MM.1S (cell line): ENCODE measurements at places on chromosomes 13 and 19.

- DNase-seq, result no peak
Measured at GRCh38 chr13:31947105-31947504, 84.5 kb upstream of the FRY start.

DNA sequence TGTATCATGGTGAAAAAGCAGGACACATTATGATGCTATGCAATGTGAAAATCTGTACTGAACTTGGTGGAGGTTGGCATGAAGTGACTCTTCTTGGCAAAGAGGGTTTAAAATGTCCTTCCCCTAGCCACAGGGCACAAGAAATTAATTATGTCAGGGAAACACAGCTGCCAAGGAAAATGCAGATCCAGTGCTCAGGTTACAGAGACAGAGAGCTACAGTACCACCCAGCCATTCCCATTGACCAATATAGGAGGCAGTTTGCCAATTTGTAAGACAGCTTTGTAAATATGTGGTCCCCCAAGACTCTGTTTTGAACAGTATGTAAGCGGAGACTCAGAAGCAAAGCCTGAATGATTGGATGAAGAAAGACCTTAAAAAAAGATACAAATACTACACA is 69.4 kb upstream of the KLF12 start:
- no peak for DNase-seq

DNA sequence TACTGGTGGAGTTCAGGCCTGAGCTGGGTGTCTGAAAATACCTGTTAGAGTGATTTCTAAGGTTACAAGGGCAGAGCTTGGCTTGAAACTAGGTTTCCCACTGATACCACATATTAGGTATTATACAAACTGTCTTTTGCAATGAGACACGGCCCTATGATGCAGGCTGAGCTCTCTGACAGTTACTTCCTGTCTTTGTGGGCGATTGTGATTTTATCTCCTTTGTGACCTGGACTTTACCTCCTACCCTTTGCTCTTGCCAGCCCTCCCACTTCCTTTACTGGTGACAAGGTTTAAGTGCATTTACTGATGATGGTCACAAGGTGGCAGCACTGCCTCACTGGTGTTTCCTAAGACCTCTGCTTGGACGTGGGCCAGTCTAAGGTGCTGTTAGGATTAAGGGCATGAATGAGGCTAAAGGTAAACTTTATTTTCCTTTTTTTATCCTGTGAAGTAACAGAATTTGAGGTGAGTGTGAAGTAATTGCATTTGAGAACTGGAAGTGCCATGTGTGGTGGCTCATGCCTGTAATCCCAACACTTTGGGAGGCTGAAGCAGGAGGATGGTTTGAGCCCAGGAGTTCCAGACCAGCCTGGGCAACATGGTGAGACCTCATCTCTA is 7.7 kb upstream of the CXCL17 start:
- DNase-seq, result peak; percentile 81

DNA sequence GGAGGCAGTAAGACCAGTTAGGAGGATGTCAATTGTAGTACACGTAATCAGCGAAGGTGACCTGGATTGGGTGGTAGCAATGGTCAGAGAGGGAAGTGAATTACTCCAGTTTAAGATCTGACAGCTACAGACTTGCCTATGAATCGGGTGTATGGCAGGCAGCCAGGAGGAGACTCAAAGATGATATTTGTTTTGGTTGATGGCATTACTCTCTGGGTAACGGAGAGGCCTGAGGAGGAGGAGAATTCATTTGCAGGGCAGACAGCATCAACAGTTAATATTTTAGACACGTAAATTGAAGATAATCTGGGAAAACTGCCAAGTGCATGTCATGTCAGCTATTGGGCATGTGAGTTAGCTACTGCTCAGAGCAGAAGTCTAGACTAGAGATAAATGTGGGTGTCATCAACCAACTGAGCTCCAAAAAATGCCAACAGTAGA is 109.2 kb downstream of the SGCG start:
- no peak for DNase-seq

GRCh38 chr19:47284324-47284899 is 9.7 kb downstream of the INAFM1 start:
- DNase-seq, result peak; percentile 64

- DNase-seq, result peak; percentile 28
Measured at GRCh38 chr13:25375727-25376358, 4.1 kb downstream of the ATP8A2 start.

GRCh38 chr19:55156202-55157063 is 1.1 kb downstream of the TNNI3 start:
- DNase-seq, result no peak

- no peak for DNase-seq
Measured at GRCh38 chr13:73215823-73216222, 157.0 kb downstream of the KLF5 start.

GRCh38 chr19:36775768-36776167 is 3.2 kb upstream of the ZNF850 start:
- no peak for DNase-seq

DNA sequence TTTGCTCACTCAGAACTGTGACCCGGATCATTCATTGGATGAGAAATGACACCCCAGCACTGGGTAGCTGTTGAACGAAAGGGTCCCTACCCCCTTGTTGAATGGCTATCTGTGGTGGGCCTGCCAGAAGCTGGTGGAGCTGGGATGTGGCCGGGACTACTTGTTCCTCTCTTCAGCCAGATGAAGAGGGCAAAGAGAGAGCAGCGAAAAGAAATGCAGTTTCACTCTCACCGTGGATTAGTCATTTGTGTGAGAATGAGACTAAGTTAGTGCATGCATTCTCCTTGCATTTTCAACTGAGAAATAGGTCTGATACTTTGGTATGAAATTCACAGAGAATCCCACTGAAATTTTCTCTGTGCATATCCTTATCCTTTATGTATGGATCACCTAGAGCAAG is 553.1 kb downstream of the IRS2 start:
- DNase-seq, result no peak

DNA sequence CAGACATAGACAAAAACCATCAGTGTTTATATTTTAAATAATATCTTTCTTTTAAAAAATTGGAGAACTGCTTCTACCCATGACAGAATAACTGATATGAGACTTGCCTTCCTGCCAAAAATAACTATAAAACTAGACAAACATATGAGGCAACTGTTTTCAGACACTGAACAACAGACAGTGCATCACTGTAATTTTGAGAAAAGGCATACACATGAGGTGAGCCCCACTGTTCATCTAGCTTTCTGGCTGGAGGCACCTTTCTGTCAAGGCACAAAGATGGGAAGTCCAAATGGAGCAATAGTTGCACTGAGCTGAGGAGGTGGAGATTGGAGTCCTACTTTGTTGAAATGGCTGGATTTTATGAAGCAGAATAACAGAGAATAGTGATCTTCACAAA is 71.9 kb upstream of the ZNF507 start:
- DNase-seq, result no peak

DNA sequence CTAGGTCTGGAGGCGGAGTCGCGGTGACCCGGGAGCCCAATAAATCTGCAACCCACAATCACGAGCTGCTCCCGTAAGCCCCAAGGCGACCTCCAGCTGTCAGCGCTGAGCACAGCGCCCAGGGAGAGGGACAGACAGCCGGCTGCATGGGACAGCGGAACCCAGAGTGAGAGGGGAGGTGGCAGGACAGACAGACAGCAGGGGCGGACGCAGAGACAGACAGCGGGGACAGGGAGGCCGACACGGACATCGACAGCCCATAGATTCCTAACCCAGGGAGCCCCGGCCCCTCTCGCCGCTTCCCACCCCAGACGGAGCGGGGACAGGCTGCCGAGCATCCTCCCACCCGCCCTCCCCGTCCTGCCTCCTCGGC is at the start of gene SLC5A5:
SLC5A5 (plus strand) TSS at position 68 of the 373 bp plus-strand sequence. CDS start 375 bp downstream, outside the sequence.
- DNase-seq, result no peak

DNA sequence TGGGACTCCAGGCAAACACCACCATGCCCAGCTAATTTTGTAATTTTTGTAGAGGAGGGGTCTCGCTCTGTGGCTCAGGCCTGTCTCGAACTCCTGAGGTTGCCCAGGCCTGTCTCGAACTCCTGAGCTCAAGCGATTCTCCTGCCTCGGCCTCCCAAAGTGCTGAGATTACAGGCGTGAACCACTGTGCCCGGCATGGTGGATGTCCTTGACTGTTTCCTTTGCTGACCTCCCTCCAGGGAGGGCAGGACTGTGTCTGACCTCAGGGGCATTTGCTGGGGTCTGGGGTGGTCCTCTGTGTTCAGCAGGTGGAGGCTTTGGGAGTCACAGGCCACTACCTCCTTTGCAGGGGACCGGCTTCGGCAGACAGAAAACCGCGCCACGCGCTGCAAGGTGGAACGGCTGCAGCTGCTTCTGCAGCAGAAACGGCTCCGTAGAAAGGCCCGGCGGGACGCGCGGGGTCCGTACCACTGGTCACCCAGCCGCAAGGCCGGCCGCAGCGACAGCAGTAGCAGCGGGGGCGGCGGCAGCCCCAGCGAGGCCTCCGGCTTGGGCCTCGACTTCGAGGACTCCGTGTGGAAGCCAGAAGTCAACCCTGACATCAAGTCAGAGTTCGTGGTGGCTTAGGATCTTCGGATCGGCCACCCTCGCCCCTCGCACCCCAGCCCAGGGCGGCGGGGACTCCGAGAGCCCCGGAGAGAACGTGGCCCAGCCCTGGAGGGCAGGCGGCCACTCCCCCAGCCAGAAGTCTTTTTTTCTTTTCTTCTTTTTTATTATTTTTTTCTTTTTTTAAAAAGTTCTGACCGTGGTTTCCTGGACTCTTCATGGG is 8.5 kb downstream of the MIDN start:
- DNase-seq, result no peak

GRCh38 chr19:18147396-18147795 is 5.6 kb upstream of the PIK3R2 start:
- no peak for DNase-seq

DNA sequence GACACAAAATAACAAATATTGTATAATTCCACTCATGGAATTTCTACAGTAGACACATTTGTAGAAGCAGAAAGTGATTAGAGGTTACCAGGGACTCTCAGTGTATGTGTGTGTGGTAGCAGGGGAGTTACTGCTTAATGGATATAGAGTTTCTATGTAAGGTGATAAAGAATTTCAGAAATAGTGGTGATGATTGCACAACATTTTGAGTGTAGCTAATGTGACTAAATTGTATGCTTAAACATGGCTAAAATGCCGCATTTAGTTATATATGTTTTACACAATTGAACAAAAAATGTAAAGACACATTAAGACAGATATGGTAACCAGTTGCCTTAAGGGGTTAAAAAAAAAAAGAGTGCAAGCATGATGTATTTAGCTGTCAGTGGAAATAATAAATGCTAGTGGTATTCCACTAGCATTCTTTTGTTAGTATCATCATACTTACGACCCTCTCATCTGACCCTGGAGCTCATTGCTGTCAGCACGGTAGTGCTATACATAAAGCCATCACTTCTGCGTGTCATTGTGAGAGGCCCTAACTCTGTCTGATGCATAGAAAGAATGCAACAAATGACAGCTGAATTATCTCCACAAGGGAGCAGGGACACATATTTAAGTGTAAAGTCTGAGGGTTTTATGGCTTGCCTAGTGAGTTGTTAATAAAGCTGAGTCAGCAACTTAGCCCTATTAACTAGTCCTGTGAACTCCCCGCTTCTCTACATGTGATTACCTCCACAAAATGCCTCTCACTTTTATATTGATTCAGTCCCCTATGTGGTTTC is 134.1 kb upstream of the RXFP2 start:
- DNase-seq, result no peak

- no peak for DNase-seq
Measured at GRCh38 chr13:20994441-20994821, 67.0 kb downstream of the LATS2 start.

- DNase-seq, result no peak
Measured at GRCh38 chr13:80030491-80030890, 310.4 kb downstream of the SPRY2 start.

DNA sequence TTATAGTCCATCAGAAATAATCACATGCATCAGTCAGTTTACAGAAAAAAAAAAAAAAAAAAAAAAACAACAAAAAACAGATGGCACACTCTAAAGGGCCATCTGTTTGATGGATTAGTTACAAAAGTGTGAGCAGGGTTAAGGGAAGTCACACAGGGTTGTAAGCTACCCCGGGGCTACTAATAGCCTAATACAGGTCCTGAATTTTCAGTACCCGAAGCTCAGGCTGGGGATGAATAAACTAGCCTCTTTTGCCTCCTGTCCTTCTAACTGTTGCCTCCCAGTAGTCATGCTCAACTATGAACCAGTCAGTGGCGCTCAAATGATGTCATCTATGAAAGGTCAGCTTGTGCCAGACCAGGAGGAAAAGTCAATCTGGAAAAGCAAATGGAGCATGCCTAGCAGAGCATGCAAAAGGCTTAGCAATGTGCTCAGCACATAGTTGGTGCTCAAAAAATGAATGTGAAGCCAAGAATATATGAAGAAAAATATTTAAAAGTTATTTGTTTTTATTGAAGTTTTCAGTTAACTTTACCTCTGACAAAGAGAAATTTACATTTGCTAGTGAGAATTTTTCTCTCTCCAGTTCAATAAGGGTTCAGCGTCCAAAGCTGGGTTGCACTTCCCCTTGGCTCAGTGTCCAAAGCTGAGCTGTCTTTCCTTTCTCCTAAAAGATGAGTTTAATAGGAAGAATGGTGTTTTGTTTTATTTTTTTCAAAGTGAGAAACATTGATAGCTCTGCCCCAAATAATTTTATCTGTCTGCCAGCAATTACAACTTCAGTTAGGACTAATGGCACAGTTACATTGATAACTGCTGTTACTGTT is 30.8 kb upstream of the LRCH1 start:
- no peak for DNase-seq

- no peak for DNase-seq
Measured at GRCh38 chr19:7743425-7743841, 3.9 kb downstream of the CD209 start.
